ENCODE measurements at places on chromosomes 5 and 9.
A peak's percentile ranks its signal among the peaks of the same experiment; 100 is the strongest.

- no peak for DNase-seq
These were observed 13.0 kb upstream of the SPINK4 start for GRCh38 chr9:33227008-33227398.

DNA sequence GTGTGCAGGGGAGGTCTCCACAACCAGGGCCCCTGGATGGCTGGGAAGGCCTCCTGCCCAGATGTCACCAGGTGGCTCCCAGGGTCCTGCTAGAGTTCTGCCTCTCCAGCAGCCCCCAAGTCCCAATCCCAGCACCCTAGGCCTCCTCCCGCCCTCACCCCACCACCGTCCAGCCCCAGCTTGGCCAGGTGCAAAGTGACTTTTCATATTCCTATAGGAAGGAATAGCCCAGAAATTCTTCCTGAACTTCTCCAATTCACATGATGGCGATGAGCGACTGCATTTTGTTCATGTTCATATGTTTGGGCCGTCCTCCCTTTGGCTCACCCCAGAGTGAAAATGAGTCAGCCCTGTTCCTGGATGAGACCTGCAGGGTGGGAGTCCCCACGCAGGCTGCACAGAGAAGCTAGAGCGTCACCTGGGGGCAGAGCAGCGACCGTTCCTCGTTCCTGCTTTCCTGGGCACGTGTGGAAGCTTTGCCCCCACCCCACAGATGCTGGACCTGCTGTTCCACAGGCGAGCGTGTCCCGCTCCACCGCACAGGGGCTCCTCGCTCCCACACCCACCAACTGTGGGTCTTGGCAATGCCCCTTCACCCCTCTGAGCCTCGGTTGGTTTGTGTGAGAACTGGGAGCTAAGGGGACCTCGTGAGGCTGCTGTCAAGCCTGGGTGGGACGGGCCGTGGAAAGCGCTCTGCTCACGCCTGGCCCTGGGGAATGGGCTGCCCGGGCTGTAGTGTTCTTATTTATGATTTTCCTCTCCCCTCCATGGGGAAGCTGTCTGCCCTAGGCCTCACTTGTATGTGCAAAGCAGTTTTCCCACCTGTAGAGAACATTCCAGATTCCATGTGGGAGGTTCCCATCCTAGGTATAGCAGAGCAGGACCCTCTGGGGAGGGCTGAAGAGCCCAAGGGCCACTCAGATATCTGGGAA, 6.9 kb downstream of the MRPS2 start:
- no peak for DNase-seq

DNA sequence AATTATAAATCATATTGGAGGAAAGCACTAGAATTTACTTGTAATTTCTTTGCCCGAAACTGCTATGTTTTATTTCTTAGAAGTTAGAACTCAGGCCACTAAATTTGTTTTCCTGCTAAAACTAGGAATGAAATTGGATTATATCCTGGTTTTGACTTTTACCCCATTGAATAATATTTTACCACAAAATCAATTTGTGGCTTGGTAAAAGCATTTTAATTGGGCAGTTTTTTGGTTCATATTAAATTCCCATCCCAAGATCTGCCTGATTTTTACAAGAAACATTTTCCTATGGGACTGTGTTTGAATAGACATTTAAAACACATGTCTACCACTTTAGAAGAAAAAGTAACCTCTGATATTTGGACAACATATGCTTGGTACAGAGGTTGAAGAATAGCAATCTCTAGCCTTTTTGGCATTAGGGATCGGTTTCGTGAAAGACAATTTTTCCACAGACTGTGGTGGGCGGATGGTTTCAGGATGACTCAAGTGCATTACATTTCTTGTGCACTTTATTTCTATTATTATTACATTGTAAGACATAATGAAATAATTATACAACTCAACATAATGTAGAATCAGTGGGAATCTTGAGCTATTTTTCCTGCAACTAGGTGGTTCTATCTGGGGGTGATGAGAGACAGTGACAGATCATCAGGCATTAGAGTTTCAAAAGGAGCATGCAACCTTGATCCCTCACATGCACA, 565.6 kb downstream of the PRR16 start:
- DNase-seq: no peak

DNA sequence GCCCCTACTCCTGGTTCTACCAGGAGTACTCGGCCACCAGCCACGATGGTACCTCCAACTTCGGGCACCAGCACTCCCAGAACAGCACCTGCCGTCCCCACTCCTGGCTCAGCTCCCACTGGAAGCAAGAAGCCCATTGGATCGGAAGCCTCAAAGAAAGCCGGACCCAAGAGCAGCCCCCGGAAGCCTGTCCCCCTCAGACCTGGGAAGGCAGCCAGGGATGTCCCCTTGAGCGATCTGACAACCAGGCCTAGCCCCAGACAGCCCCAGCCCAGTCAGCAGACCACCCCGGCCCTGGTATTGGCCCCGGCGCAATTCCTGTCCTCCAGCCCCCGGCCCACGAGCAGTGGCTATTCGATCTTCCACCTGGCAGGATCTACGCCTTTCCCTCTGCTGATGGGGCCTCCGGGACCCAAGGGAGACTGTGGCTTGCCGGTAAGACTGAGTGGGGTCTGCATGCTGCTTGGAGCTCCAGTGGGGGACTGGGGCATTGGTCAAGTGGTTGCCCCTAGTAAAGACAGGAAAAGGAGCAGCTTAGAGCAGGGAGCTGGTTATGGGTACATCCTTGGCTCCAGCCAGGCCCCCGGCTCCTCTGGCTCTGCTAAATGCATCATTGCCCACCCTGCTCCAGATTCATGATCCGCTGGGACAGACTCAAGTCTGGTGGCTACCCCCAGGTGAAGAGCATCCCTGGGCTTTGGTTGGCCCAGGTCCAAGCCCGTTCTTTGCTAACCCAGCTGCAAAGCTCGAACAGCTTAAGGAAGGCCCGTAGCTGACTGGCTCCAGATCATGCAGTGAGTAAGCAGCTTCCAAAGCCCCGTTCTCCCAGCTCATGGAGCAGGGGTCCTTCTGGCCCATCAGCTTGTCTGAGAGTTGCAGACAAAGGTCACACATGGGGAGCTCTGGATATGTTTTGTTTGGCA, 14.0 kb downstream of the COL27A1 start:
- no peak for DNase-seq

GRCh38 chr5:112381521-112381920, 37.6 kb downstream of the EPB41L4A start:
- no peak for DNase-seq

DNA sequence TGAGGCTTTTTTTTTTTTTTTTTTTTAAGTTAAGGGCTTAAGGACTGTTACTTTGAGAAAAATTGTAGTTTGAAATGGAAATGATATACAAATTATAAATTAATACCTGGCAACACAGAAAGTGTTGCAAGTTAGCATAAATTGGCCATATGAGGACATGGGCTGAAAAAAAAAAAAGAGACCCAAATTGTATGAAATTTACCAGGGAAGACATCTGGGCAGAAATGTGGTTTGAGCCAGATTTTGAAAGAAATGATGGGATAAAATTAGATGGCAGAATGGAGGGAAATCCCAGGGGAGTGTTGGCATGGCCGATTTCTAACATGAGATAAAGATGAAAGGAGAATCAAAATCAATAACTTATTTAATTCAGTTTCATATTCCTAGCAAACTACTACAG, 472.1 kb downstream of the CTNND2 start:
- DNase-seq: no peak

DNA sequence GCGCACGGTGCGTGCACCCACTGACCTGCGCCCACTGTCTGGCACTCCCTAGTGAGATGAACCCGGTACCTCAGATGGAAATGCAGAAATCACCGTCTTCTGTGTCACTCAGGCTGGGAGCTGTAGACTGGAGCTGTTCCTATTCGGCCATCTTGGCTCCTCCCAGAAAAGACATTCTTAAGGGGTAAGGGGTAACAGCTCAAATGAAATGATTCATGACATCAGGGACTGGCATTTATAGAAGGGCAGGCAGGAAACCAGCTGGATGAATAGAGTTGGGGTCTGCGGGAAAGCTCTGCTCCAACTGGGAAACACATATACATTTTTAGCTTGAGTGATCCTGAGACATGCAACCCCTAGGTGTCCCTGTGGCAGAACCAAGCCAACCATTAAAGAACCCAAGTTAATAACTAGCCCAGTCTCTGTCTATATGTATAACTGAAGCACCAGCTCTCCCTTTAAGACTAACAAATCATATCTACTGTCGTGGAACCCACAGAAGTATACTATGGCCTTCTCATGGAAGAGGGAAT, 119.3 kb downstream of the LMNB1 start:
- no peak for DNase-seq

- no peak for DNase-seq
These were observed 278.3 kb downstream of the PDE4D start for GRCh38 chr5:59615272-59615671.

DNA sequence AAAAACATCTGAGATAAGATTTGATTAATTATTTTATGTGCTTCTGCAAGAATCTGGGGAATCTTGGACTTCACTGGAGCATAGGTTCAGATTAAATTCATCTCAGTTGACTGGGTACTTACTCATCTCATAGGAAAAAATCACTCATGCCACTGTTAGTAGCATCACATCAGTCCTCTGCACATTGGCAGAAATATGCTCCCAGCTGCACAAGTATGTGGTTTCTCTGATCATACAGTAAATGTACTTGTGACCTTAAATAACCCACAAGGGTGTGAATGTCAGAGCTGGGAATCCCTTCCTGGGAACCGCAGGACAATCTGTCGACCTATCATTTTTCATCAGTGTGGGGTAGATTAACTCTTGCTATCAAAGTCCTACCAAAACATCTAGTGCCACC, 203.7 kb upstream of the SLC24A2 start:
- no peak for DNase-seq

- DNase-seq: no peak
These were observed 5.3 kb downstream of the NKD2 start for GRCh38 chr5:1013948-1014301.

- DNase-seq: peak; percentile 59
These were observed 32.1 kb downstream of the EXOC3 start for GRCh38 chr5:474840-475661.

GRCh38 chr5:123928401-123928800, 416.4 kb downstream of the CSNK1G3 start:
- DNase-seq: peak; percentile 74

DNA sequence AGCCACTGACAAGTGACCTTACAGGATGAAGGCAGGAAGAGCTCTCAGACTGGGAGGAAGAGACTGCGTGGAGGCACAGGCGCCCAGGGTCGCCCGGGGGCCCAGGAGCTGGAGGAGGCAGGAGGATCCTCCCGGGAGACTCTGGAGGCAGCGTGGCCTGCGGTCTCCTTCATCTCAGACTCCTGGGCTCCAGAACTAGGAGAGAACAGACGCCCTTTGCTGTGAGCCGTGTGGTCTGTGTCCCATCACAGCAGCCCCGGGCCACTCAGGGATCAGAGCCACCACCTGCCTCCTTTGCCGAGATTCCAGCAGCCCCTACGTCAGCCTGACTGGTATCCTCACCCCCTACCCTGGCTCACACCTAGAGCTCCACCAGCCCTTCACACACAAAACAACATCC, 45.2 kb downstream of the SLC12A7 start:
- no peak for DNase-seq

GRCh38 chr5:93281980-93282772, 298.8 kb downstream of the NR2F1-AS1 start:
- DNase-seq: peak; percentile 40

- peak; percentile 99 for DNase-seq
These were observed 867 bp downstream of the FER start for GRCh38 chr5:108748401-108749127.

GRCh38 chr5:10335711-10336470, 17.6 kb upstream of the MARCHF6 start:
- no peak for DNase-seq

GRCh38 chr9:122086873-122087272, 6.2 kb downstream of the TTLL11 start:
- DNase-seq: no peak

GRCh38 chr9:74953235-74953751, 581 bp upstream of the C9orf40 start:
- DNase-seq: peak; percentile 37

GRCh38 chr9:130991778-130992681, 16.9 kb upstream of the LAMC3 start:
- DNase-seq: peak; percentile 79

DNA sequence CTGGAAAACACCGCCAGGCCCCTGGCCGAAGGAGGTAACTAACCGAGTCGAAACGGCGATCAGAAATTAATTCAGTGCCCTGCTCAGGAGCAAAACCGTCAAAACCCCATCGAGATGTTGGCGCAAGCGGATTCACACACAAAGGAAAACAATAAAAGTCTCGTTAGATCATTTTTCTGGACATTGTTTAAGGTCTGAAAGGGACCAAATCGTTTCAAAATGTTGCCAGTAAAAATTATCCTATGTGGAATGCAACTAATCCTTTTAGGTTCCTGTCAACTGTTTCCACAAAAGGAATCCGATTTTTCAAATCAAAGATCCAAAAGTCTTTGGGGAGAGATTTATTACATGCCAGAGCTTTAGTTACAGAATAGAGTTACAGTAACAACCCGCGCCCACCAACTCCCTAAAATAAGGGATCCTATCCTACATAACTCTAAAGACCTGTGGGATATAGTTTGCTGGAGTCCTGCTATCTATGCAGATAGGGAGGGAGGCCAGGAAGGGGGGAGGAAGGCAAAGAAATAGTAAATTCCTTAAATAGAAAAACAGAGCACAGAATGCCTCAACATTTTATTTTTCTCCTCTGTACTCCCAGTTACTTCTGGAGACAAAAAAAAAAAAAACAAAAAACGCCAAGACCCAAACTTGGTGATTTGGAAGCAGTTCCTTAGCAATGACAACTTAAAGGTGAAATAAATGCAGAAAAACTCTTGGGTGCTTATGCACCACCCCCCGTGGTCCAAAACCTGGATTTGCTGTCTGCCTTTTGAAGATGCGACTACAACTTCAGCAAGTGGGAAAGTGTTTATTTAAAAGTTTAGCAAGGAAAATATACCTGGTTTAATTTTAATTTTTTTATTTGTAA, 10.6 kb downstream of the FOXD1 start:
- DNase-seq: no peak

DNA sequence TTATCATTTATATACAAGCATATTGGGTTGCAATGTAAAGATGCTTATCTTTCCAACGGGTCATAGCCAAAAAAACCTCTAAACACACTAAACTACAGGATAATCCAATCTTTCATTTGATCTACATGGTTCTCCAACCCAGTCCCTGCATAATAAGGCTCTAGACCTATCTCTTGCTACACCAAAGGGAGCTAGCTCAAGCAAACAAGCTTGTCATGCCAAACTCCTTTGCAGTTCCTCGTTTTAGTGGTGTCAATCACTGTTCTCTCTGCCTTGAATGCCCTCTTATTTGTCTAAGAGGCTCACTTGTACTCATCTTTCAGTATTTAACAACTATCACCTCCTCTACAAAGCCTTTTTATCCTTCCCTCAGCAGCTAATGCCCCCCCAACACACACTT, 5.6 kb downstream of the HOMER1 start:
- no peak for DNase-seq

- peak; percentile 99 for DNase-seq
These were observed 58.4 kb downstream of the UGCG start for GRCh38 chr9:111955048-111955447.
